Trophoblast cell (in vitro differentiated cells and primary cell): ENCODE measurements at places on chromosomes 5 and 9.

DNA sequence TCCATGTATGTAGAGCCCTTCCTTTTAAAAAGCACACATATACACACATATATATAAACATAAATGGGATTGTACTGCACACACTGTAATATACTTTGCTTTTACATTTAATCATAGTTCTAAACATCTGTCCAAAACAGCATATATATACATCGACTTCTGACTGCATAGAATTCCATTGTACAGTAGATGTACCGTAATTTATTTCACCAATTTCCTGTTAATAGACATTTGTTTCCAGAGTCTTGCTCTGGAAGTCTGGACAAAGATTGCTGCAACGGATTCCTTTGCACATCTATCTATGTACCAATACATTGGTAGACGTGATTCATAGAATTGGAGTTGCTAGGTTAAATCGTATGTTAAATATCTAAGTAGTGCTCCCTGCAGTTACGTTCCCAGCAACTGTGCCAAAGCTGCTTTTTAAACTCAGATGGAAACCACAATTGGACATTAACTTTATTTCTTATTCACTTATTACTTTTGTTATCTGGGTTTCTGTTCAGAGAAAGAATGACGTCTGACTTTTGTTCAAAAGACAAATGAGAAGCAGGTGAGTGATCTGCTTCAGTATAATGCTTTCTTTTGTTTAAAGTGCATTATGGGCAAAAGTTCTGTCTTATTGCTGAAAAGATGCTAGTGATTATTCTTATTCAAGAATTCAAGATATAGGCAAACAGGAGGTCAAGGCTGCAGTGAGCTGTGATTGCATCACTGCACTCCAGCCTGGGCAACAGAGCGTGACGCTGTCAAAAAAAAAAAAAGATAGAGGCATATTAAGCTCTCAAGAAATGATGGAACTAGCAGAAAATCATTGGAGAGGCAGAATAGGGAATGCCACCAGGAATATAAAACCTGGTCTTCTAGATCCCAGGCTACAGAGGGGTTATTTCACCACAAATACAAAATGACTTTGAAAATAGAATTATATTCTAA lies 138.2 kb downstream of the FGF1 start:
- no peak for DNase-seq

- no peak for DNase-seq
Observed at GRCh38 chr9:1171546-1171945, 121.4 kb downstream of the DMRT2 start.

DNA sequence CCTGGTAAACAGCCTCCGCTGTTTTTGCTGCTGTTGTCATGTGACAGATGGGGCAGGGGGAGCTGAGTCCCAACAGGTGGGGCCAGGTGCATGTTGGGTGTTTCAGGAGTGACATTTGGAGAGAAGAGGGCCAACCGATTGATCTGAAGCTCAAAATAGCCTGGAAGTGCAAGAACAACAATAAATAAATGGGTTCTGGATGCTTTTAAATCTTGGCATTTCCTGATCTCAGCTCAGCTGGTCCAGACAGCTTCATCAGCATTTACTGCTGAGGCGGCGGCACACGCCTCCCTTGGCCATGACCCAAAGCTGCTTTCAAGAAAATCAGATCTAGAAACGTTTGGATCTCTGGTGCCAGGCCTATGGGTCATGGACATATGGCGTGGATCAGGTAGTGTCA lies 70.5 kb downstream of the PPARGC1B start:
- DNase-seq: no peak

DNA sequence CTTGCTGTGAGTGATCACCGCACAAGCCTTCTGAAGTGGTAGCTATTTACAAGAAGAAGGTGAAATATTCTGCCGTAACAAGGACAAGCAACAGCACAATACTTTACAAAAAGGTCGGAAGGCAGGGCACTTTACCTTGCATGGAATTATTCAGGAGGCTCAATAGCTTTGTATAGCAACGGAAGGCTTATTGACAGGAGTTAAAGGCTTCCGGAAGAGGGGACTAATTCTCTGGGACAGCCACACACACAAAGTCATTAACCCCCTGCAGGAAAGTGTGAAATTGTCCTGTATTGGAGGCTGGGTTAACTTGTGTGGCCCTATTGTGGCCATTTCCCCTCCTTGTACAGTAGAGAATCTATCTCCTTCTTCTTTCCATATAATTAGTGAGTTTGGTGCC lies 199.3 kb upstream of the SEMA6A start:
- DNase-seq: no peak

DNA sequence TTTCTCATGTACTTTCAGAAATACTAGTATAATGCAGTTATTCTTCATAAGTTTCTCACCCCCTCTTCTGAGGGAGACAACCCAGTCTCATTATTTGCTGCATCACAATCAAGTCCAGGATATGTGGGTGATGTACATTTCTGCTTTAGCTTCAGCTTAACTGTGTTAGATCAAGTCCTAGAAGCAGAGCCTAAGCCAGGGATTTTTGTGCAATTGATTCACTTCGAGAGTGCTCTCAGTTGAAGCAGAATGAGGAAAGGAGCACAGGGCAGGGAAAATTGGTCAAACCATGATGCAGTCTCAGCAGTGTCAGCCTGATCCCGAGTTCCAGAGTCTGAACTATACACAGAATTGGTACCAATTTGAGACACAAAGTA lies 15.1 kb downstream of the HNRNPK start:
- DNase-seq: no peak

DNA sequence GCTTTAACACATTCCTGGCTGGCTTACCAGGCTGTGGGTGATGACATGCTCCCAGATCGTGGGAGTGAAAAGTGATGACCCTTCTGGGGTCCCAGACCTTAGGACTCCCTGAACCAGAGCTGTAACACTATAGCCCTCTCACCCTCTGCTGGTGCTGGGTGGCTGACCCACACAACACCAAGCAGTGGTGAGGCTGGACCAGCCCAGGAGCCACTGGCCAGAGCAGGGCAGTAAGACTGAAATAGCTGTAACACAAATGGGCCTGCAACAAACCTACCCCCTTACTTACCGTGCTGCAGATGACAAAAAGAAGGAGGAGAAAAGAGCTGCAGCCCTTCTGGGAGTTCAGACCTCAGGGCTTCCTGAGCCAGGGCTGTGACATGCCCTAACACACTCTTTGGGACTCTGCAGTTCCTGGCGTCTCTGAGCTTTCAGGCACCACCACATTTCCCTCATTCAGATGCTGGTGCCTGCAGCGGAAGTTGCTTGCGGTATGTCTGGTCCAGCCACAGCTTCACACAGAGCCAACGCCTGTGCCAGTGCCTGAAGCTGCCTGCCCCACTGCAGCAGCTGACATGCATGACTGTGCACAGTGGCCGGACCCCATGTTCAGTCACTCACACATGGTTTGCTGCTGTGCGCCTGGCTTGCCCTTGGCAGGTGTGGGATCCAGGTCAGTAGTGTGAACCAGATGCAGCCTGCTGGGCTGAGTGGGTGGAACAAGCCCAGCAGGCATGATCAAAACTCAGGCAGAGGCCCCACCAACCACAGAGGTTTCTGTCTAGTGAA lies 1247.4 kb downstream of the EFNA5 start:
- peak; percentile 87 for DNase-seq
